ENCODE measurements at places on chromosomes 3 and 15.

- no peak for DNase-seq
Measured at GRCh38 chr3:105343991-105344390, 22.7 kb upstream of the ALCAM start.

DNA sequence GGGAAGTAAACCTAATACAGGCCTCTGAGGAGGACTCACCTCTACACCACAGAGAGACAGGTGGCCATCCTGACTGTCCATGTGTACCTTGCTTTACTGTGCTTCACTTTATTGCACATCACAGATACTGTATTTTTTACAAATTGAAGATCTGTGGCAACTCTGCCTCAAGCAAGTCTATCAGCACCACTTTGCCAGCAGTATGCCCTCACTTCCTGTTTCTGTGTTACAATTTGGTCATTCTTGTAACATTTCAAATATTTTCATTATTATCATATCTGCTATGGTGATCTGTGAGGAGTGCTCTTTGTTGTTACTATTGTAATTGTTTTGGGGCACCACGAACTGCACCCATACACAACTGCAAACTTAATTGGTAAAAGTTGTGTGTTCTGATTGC is 78.0 kb downstream of the BBX start:
- DNase-seq: no peak

DNA sequence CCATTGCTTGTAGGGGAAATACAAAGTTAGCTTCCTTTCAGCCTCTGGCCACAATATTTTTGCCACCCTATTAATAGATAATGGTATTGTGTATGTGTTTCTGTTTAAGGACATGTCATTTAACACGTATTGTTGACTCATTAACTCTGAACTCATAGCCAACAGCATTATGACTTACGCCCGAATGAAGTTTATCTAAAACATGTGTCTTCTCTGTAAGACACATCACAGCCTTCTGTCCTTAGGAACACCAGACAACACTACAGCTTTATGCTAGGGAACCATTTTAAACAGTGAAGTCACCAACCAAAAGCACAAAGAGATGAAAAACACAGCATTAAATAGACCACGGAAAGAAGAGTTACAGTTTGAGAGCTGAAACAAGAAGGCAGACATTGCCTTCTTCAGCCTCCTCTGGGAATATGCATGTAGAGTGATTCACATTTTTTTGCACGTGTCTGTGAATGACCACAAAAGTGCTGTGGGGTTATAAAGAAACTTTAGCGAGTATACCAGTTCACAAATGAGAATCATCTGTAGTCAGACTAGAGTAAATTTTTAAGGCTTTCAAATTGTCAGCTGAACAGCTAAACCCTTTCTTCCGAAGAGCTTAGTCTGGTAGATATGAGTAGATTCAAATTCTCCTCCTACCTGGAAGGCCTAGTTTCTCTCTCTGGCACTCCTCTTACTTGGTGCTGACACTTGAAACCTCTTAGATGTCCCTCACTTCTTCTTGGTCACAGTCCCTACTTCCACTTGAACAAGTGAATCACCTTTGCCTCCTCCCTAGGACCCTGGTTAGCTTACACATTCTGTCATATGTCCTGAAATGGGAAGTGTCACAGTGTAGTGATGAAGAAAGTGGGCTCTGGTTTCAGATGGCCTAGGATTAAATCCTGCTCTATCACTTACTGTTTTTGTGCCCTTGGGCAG is 32.2 kb downstream of the MCTP2 start:
- no peak for DNase-seq

DNA sequence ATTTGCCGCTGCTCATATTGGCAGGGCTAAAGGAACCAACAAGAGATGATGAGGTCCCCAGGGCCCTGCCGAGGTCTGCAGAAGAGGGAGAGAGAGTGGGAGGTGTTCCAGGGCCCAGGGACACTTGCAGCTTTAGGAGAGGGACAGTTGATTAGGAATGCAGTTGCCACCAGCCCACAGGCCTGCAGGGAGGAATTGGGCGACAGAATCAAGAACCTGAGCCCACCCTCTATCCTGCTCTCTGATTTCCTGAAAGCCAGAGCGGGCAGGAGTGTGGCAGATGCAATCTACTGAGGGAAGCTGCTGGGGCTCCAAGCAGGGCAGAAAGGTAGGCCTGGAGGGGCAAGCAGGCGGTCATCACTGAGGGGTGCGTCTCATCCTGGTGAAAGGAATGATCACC is 12.1 kb upstream of the PRR23E start:
- DNase-seq: no peak

DNA sequence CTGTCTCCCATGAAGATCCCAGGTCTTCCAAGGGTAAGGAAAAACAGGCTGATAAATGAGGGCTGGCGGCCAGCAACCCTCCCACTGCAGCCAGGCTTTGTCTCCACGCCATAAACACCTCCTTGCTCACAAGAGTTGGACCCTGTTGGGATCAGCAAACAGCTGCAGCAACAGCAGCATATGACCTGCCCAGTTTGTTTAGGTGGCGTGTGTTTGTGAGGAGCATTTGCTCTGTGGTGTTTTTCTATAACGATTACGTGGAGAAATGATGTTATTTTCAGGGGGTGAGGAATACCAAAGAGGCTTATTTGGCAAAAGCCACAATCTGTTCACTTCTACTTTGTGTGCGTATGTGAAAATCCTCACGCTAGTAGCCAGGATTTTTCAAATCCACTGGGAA is 58.5 kb downstream of the RFTN1 start:
- DNase-seq: no peak

- no peak for DNase-seq
Measured at GRCh38 chr3:48930590-48930989, 11.9 kb downstream of the ARIH2 start.

- DNase-seq: no peak
Measured at GRCh38 chr3:172711454-172711795, 558 bp upstream of the NCEH1 start.

DNA sequence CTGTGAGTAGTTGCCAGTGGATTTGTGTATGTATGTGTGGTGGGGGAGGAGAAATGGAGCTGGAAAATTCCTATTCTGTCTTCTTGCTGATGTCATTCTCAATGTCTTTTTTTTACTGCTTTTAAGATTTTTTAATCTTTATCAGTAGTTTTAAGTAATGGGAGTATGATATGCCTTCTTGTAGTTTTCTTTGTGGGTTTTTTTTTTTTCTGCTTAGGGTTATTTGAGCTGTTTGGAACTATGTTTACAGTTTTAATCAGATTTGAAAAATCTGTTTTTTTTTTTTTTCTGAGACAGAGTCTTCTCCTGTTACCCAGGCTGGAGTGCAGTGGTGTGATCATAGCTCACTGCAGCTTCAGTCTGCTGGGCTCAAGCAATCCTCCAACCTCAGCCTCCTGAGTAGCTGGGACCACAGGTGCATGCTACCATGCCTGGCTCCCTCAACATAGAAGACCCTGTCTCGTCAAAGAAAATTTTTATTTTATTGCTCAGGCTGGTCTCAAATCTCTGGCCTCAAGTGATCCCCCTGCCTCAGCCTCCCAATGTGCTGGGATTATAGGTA is 37.1 kb downstream of the RPL39L start:
- no peak for DNase-seq

GRCh38 chr15:81483496-81483895 is 109.5 kb upstream of the TMC3 start:
- no peak for DNase-seq

- DNase-seq: no peak
Measured at GRCh38 chr15:84894736-84895425, 10.4 kb downstream of the SLC28A1 start.

DNA sequence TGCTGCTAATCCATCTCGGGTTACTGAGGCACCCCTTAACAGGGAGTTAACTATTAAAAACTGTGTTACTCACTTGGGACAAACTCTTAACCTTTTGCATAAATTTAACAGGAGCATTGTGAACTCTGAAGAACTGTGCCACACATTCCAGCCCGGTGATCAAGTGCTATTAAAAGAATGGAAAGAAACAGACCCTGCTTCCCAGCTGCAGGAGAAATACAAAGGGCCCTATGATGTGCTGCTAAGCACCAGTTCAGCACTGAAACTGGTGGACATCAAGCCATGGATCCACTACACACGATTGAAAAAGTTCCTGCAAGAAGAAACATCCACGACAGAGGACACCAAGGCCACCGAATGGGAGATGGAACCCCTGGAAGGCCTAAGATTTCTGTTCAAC is 114.7 kb upstream of the PLCL2 start:
- DNase-seq: no peak

- no peak for DNase-seq
Measured at GRCh38 chr3:177405191-177405672, 207.9 kb upstream of the TBL1XR1 start.

DNA sequence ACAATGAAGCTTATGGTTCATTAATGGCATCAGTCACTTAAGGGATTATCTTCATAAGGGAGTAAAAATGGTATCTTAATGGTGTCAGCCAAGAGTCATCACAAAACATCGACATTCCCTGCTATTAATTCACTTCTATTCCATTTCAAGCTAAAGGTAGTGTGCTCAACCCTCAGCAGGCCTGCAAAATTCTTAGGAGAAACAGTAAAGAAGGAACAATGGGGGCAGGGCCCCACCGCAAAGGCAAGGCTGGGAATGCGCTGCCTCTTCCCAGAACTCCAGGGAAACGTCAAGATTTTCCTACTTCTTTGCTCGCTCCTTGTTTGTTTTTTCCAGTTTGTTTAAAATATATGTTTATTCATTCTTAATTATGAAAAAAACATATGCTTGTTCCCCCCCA is 187.3 kb upstream of the TSC22D2 start:
- no peak for DNase-seq

DNA sequence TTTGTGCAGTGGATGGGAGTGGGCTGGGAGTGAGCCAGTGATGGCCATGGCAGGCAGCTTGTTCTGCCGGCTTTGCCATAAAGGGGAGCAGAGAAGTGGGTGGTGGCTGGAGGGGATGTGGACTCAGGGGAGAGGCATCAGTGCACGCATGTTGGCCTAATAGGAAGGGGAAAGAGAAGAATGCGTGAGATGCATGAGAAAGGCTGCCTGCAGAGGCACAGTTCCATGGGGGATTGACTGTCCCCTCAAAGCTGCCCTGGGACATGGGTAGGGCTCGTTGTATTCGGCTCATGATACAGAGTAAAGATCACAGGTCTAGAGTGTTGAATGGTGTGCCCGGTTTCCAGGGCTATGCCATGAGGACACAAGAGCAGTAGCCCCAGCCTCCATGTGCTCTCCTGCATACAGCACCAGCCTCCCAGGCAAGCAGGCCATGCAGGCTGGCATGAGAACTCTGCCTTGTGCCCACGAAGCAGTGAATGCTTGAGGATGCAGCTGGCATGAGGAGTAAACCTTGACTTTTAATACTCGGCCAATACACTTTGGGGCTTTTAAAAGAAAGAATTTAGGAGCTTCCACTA is 68.0 kb upstream of the SNRPA1 start:
- no peak for DNase-seq

DNA sequence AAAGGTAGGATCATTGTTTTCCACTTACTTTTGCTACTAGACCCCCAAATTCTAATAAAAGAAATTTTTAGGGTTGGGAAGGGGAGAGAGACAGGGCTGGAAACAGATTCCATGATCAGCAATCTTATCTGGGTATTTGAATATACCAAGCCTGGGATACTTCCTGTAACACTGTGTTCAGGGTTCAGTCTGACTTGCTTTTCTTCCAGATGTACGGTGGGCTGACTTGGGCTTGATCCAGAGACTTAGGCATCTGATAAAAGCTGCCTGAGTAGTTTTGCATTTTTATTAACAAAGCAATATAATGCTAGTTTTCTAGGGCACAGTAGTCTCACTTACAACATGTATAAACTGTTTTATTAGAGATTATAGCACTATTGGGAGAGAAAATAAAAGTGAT is 49.2 kb downstream of the KCNMB2 start:
- DNase-seq: no peak

GRCh38 chr15:56965231-56966013 is 47.0 kb downstream of the TCF12 start:
- no peak for DNase-seq

- no peak for DNase-seq
Measured at GRCh38 chr3:142907996-142908395, 19.1 kb upstream of the PCOLCE2 start.

DNA sequence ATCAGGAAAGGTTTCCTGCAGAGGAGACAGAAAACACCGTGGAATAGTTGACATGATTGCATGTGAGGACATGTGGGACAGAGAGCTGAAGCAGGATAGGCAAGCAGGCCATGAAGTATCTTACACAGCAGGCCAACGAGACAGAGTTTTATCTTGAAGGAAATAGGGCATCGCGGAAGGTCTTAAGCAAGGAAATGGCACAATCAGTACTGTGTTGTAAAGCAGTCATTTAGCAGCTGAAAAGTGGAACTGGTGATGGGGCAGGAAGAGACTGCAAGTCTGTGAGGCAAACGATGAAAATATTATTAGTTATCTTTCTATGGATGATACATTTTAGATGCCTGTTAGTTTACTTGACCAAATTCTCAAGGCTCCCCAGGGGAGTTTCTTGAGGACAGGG is 535.1 kb downstream of the SOX2 start:
- no peak for DNase-seq

All from HFF-Myc (cell line).